ENCODE measurements at places on chromosomes 2 and 18. TPM values are rescaled to one million over a fixed set of nuclear protein-coding genes. Genes with fewer than 3 reads are reported as not detected.

The KLHL29 gene
- 6.9 TPM for total RNA-seq

The ELOA2 gene
- not detected for total RNA-seq

The KLF7 gene
- 13.6 TPM for total RNA-seq

The CYP27A1 gene
- total RNA-seq, result 10.8 TPM

The RTP5 gene
- not detected for total RNA-seq

The CRYGC gene
- not detected for total RNA-seq

The PRR30 gene
- not detected for total RNA-seq

DNA sequence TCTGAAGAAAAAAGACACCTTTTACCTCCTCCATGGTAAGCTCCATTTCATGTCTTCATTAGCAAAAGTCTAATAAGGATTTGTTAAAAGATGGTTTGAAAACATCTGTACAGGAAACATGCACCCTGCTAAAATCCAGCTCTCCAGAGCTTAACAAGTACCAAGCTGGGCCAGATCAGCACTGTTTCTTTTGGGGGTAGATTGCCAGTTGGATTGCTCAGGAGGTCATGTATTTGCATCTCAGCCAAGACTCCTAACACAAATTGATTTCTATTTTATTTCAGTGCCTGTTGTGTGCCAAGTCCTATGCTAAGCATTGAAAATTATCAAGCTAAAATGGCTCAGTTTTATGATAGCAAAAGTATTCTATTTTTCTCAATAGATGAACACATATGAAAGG, 3.4 kb upstream of the TMEM182 start:
- DNase-seq, result peak; percentile 29

DNA sequence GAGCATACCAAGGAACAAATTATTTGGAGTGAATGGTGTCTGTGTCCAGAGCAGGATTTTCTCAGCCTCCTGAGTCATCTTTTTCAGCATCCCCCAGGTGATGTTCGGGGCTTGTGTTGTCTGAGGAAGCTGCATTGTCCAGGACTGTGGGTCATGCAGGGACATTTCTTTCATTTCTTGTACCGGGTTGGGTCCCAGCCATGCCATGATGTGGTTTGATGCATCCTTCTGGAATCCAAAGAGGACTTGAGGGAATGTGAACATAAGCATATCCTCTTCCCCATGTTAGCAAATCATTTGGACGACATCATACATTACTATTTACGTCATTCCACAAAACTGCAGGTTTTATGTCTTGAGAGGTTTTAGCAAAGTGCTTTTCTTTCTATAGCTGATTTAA, 797.8 kb downstream of the CCDC85A start:
- no peak for DNase-seq

DNA sequence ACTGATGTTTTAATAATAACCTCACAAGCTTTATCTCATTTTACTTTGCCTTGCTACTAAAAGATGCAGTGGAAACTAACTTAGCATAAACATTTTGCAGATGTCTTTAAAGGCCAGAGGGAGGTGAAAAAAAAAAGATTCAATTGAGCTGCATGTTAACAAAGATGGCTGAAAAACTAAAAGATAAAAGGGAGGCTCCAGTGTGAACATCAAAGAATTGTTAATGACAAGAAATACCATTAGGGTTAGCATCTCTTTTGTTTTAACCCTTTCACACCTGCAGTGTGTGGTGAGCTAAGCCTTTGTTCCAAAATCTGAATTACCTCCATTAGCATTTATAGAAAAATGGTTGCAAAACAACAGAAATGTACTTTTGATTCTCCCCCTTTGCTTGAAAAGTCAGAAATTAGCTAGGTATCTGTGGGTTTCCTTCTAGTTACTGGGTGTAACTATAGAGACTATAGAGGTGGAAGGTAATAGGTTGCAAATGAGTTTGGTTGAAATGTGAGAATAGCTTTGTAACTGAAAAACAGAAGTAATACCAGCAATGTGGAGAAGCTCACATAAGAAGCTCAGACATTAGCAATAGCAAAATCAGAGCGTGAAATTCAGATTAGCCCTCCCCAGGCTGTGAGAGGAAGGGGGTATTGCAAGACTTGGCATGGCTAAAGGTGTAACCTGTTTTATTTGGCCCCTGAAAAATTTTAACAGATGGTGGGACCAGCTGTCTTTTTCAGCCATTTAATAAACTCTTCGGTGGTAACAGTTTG, 34.8 kb upstream of the SP5 start:
- no peak for DNase-seq

DNA sequence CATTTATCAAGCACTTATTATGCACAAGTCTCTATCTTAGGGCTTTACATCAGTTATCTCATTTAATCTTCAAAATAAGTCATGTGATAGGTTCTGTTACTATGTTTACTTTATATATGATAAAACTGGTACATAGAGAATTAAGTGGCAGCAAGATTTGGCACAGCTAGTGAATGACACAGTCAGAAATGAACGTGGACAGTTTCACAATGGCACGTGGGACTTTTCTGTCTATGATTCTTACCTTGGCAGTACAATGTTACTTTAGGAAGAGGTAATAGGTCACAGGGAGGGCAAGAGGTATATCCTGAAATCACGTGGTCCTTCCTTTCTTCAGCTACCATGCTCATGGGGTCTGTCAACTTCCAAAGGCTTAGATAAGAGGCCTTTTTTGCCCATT, 53.4 kb downstream of the SLC4A10 start:
- DNase-seq, result no peak

GRCh38 chr2:174561972-174562370, 35.6 kb downstream of the WIPF1 start:
- DNase-seq, result peak; percentile 30

DNA sequence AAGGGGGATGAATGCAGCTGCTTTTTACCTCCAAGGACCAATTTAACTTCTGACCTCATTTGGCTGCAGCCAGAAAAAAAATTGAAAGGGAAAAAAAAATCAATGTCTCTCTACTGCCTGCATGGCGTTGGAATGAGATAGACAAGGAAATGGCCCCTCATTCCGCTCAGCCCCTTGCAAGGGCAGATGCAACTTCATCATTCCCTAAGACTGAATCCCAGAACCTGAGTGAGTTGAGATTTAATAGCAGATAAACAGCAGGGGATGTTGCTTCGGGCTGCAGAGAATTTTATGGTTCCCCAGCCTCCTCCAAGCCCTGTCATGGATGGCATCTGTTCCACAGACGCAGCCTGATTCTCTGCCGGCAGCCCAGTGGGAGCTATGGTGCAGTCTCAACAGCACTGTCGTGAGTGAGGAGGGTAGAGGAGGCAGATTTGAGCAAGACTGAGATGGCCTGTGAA, 49.0 kb downstream of the CAPN13 start:
- DNase-seq, result peak; percentile 54

GRCh38 chr18:30698571-30698970, 344.0 kb downstream of the DSC3 start:
- DNase-seq, result no peak

- no peak for DNase-seq
Measured at GRCh38 chr2:19300961-19301360, 57.5 kb downstream of the OSR1 start.

GRCh38 chr2:136214307-136215200, 96.6 kb upstream of the CXCR4 start:
- no peak for DNase-seq

- no peak for DNase-seq
Measured at GRCh38 chr2:240875228-240876034, 6.8 kb downstream of the AGXT start.

GRCh38 chr2:45809205-45809604, 157.7 kb downstream of the PRKCE start:
- DNase-seq, result peak; percentile 35

GRCh38 chr18:45576931-45577330, 38.3 kb upstream of the SLC14A2 start:
- DNase-seq, result no peak

Data from skin of body (tissue), 3 donors.